ENCODE measurements at places on chromosomes 6 and 20. TPM values are rescaled to one million over a fixed set of nuclear protein-coding genes. Genes with fewer than 3 reads are reported as not detected.
A peak's percentile ranks its signal among the peaks of the same experiment; 100 is the strongest.

SLC4A11 gene
- total RNA-seq = 0.37 TPM

- DNase-seq = no peak
Measured at GRCh38 chr6:112332274-112332673, 14.9 kb upstream of the RFPL4B start.

- peak; percentile 56 for DNase-seq
Measured at GRCh38 chr6:26043384-26044139, 43.7 kb upstream of the HFE start.

OTOR gene
- total RNA-seq = not detected

- no peak for DNase-seq
Measured at GRCh38 chr20:62943396-62943795, 5.4 kb downstream of the GID8 start.

DNA sequence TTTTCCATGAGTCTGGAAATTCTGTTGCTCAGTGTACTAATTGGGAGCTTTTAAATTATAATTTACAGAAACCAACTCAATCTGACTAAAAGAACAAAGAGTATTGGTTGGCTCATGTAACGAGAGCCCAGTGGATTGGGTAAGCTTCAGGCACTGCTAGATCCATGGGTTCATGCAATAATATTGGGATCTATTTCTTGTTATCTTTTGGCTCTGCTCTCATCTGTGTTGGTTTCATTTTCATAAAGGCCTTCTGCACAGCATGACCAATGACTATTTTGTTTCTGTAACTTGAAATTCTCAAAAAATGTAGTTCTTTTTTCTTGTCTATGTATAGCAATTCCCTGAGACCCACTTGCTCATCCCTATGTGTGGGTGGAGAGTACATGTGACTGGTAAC lies 12.0 kb downstream of the SLC2A10 start:
- no peak for DNase-seq

- no peak for DNase-seq
Measured at GRCh38 chr20:60113024-60113724, 155.0 kb downstream of the CDH26 start.

DNA sequence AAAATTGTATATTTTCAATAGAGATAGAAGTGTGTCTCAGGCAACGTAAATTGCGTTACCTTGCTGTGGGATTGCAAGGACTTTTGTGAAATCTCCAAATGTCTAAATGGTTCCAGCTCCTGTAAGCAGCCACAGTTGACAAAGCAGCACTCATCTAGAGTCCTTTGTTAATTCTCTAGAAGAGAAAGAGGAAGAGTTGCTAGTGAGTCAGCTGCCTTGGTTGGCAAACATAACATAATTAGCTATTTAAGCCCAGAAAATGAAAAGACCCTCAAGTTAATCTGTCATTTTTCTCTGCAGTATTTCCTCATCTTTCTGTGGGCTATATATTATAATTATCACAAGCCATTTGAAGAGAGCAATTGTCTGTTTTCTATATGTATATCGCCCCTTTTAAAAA lies 66.4 kb upstream of the FABP7 start:
- no peak for DNase-seq

MSH5 gene
- total RNA-seq = 12.9 TPM

DNA sequence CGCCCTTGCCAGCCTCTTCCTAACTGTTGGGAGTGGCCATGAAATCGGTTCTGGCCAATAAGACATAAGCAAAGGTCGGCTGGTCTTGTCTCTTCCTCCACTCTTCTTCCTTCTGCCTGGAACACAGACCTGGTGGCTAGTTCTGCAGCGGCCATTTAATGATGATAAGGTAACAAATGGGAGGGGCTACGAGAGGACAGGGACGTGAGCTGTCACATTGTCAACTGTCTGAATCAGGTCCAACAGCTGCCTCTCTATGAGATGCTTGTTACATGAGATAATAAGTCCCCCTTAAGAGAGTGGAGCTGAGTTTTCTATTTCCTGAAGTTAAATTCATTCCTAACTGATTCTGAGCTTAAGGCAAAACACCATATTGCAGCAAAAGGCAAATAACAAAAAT lies 12.5 kb upstream of the TMEM242 start:
- no peak for DNase-seq

DNA sequence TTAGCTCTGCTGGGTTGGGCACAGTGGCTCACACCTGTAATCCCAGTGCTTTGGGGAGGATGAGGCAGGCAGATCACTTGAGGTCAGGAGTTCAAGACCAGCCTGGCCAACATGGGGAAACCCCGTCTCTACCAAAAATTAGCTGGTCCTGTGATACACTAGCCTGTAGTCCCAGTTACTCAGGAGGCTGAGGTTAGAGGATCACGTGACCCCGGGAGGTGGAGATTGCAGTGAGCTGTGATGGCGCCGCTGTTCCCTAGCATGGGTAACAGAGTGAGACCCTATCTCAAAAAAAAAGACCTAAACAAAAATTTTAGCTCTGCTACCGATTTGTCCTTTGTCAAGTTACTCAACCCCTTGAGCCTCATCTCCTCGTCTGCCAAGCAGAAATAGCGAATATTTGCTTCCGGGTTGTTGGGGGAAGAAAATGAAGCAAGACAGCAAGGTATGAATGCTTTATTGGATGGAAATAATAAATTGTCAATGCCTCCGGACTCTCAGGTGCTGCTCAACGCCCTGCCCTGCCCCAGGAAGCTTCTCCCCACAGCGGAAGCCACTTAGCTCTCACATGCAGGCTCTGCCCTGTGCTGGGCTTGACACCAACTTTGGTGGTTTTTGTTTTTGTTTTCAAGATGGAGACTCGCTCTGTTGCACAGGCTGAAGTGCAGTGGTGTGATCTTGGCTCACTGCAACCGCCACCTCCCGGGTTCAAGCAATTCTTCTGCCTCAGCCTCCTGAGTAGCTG lies 24.9 kb upstream of the ITCH start:
- DNase-seq = no peak

GRCh38 chr20:44028003-44028730 lies 113.5 kb downstream of the TOX2 start:
- DNase-seq = no peak

TFAP2B gene
- total RNA-seq = not detected

- no peak for DNase-seq
Measured at GRCh38 chr6:109039795-109040194, 54.9 kb downstream of the SESN1 start.

DNA sequence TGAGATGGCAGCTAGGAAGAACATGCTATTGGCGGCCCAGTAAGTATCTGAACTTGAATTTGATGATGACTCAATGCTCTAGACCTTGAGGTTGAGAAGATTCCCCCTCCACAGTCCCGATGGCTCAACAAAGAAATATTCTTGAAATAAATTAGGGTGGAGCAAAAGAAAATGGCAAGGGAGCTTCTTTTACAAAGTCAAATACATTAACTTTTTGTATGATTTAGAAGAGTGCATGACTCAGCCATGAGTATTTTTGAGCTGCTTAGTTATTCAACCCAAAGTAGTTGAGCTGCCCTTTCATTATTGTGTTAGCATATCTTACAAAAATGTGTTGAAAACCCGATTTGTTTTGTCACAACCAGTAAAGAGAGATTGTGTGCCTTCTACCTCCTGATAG lies 7.6 kb downstream of the TFAP2C start:
- DNase-seq = no peak

DNA sequence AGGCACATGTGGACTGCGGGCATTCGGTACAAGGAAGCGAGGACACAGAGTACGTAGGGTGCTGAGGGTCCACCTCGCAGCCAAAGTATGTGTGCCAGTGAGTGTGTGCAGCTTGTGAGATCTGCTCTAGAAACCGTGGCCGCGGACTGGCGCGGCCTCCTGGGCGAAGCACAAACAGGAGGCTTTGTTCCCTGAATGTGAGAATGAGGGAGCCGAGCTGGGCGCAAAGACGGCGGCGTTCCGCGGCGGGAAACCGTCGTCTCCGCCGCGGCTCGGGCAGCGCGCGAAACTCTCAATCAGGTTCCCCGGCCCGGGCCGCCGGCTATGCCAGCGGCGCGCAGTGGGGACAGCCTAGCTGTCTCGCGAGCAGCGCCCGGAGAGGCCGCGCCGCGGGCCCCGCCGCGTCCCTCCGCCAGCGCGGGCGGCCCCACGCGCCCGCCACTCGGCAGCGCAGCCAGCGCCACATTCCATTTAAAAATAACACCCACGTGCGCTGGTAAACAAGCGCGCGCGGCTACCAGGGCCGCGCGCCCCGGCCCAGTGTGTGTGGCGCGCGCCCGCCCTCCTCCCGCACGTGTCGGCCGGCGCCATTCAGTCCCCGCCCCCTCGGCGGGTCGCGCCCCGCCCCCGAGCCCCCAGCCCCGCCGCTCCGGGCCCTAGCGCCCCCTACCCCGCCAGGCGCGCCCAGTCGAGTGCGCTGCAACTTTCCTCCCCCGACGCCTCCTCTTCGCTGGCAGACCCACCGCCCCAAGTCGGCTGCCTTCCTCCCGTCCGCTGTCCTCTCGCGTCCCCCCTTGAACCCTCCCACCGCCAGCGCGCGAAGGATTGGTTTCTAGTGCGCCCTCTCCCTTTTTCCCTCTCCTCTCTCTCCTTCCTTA lies 3.0 kb upstream of the FOXO3 start:
- DNase-seq = peak; percentile 84

ENPP5 gene
- total RNA-seq = 0.16 TPM

ARMC2 gene
- 8.7 TPM for total RNA-seq

PRKN gene
- total RNA-seq = 8.4 TPM

DNA sequence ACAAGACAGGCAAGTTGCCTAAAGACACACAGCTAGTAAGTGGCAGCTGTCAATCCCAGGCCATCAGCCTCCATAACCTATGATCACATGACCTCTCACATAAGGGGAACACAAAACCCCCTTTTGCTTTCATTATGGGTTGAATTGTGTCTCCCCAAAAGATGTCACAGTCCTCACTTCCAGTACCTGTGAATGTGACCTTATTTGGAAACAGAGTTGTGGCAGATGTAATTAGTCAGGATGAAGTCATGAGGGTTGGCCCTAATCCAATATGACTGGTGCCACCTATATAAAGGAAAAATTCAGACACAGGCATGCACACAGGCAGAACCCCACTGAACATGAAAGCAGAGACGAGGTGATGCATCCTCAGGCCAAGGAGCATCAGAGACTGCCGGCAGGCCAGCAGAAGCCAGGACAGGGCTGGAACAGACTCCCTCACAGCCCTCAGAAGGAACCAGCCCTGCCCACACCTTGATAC lies 33.6 kb downstream of the GFOD1 start:
- no peak for DNase-seq

- no peak for DNase-seq
Measured at GRCh38 chr6:84119277-84119676, 85.7 kb downstream of the MRAP2 start.

- no peak for DNase-seq
Measured at GRCh38 chr6:49662892-49663261, 26.2 kb upstream of the RHAG start.

GRCh38 chr6:65760285-65760684 lies 53.3 kb upstream of the EYS start:
- DNase-seq = no peak

- no peak for DNase-seq
Measured at GRCh38 chr6:145015739-145016558, 719.4 kb downstream of the EPM2A start.
